ENCODE measurements at places on chromosomes 13 and 19. TPM values are rescaled to one million over a fixed set of nuclear protein-coding genes. Genes with fewer than 3 reads are reported as not detected.
A peak's percentile ranks its signal among the peaks of the same experiment; 100 is the strongest.

ZSCAN4 gene
- total RNA-seq, result not detected

ERICH6B gene
- total RNA-seq, result not detected

DNA sequence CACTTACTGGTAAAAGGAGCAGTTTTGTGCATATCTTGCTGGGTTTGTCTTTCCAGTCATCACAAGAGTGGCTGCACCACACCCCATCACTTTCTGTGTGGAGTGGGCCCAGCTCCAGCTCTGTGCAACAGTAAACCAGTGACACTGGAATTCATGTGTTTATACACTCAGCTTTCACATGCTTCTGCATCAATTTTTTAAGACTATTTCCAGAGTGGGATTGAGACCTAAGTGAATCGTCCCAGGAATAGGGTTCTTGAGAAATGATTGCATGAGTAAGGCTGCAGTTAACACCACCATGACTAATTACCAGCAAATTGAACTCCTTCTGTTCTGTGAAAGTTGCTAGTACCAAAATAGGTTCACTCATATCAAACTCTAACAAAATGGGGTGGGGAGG, 5.3 kb upstream of the CFAP97D2 start:
- H3K4me3 ChIP-seq, result no peak overlapping the region
- H3K27ac ChIP-seq, result no peak overlapping the region
- DNase-seq, result no peak
- H3K27me3 ChIP-seq, result no peaks in the 10 kb centered on the region
- no peaks in the 10 kb centered on the region for H3K36me3 ChIP-seq
- no peaks in the 10 kb centered on the region for H3K4me1 ChIP-seq

DNA sequence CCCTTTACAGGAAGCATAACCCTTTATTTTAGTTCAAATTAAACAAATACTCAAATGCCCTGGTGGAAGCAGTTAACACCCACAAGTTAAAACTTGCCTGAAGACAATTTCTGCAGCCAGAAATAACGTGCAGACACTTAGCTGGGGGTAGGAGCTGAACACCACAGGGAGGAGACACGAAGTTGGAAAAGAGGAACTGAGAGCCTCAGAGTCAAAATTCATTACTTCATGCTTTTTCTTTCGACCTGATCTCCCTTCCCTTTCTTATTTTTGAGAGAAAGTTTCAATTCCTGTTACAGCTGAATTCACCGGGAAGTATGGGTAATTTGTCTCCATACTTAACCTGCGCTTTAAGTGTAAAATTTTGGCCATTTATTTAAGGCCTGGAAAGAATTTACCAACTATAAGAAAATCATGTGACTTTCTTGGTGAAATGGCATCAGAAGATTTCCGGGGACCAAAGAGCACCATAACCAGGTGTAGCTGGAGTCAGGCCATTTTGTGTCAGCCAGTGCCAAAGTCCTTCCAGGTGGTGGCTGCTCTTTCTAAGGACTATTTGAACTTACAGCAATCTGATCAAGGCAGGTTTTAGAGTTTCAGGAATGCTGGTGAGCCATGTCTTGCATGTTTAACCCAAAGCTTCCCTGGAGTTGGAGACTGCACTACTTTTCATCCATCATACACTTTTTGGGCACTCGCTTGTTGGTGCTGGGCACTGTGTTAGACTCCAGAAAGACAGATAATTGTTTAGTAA, 46.5 kb upstream of the RCBTB2 start:
- no peaks in the 10 kb centered on the region for H3K36me3 ChIP-seq
- no peak overlapping the region for H3K4me3 ChIP-seq
- H3K27me3 ChIP-seq, result no peaks in the 10 kb centered on the region
- peaks cover 11% of the 10 kb centered on the region for H3K4me1 ChIP-seq

- no peak for DNase-seq
- H3K4me3 ChIP-seq, result no peak overlapping the region
- H3K36me3 ChIP-seq, result no peaks in the 10 kb centered on the region
- H3K4me1 ChIP-seq, result no peaks in the 10 kb centered on the region
- H3K27ac ChIP-seq, result no peak overlapping the region
Observed at GRCh38 chr13:71879129-71879535, 12.1 kb upstream of the DACH1 start.

DNA sequence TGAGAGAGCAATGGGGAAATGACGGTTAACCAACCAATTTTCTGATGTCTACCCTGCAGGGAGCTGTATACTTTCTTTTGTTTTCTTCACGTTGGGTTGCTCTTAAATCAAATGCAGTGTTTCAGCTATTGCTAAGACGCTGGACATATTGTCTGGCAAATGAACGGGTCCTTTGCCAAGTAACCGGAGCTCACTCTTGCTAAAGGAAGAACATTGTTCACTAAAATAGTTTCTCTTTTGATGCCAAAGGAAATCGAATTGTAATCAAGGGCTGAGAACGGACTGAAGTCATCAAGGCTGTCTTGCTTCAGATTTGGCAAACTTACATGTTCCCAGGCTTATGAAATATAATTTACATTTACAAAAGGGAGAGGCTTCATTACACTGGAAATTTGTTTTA, 142.3 kb upstream of the ARGLU1 start:
- no peak for DNase-seq
- H3K27me3 ChIP-seq, result no peaks in the 10 kb centered on the region
- H3K4me1 ChIP-seq, result no peaks in the 10 kb centered on the region
- no peaks in the 10 kb centered on the region for H3K36me3 ChIP-seq
- no peak overlapping the region for H3K27ac ChIP-seq
- H3K4me3 ChIP-seq, result no peak overlapping the region

CLC gene
- total RNA-seq, result not detected

DNA sequence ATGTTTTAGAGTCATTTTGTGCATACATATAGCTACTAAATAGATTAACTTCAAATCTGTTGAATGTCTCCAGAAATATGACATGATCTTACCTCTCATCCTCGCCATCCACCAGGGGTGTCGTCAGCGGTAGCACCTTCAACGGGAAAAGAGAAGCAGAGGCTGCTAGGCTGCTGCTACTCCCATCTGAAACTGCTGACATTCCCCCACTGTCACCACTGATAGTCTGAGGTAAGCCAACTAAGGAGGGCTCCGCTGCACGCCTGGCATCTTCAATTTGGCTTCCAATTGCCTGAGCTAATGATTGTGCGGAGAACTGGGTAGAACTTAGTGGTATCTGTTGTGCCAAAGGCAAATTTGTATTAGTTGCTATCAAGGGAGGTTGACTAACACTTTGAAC, 3.1 kb downstream of the TSC22D1 start:
- no peaks in the 10 kb centered on the region for H3K36me3 ChIP-seq
- no peaks in the 10 kb centered on the region for H3K27me3 ChIP-seq
- peak overlapping the region; percentile 4 for H3K4me3 ChIP-seq
- H3K27ac ChIP-seq, result no peak overlapping the region

- H3K27ac ChIP-seq, result no peak overlapping the region
- no peak for DNase-seq
- H3K4me3 ChIP-seq, result no peak overlapping the region
- no peaks in the 10 kb centered on the region for H3K27me3 ChIP-seq
- H3K36me3 ChIP-seq, result no peaks in the 10 kb centered on the region
- peaks cover 5% of the 10 kb centered on the region for H3K4me1 ChIP-seq
Observed at GRCh38 chr19:947707-948539, 22.1 kb downstream of the ARID3A start.

Data from pancreas (tissue), 10 donors.